Hippocampal formation (tissue), 2 donors: ENCODE measurements at places on chromosomes 6 and 20.

DNA sequence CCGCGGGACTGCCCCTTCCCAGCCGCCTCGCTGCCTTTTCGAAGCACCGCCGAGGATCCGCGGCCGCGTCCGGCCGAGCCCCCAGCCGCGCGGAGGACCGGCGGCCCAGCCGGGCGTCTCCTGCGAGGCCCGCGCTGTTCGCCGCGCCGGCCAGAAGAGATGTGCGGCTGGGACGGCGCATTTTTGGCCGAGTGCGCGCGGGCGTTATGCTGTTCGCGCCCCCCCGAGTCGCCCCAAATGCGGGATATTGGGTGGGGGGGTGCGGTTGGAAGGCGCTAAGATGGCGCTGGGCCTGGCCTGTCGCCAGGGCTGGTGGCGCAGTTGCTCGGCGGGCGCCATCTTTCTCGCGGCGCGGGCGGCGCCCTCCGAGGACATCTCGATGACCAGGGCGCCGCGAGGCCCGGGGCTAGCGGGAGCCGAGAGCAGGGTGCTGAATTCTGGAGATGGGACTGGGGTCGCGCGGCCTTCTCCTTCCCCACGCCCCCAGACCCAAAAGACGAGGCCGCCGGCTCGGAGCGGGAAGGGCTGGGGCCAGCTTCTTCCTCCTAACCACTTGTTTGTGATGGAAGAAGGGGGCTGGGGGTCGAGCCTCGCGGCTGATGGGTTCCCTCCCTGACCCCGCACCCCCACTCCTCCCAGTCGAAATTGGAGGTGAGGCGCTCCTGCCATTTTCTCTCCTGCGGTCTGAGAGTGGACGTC lies 1.5 kb downstream of the BICRAL start:
- DNase-seq, result peak; percentile 37

DNA sequence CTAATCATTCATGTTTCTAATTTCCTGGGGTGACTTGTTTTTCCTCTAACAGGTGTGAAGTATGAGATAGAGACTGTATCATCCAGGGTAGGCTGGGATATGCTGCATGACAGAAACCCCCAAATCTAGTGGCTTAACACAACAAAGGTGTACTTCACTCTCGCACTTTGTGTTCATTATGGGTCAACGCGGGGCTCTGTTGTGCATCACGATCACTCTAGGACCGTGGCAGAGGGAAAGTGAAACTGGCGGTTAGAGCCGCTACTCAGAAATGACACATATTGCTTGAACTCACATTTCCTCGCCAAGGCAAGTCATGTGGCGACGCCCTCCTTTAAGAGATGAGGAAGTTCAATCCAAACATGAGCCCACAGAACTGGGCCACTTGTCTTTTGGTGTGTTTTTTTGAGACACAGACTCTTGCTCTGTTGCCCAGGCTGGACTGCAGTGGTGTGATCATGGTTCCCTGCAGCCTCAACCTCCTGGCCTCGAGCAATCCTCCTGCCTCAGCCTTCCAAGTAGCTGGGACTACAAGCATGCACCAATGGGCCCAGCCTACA lies 41.3 kb downstream of the PCNA start:
- peak; percentile 56 for DNase-seq

GRCh38 chr6:24566020-24566767 lies 71.4 kb downstream of the ALDH5A1 start:
- no peak for DNase-seq

GRCh38 chr6:151390851-151391470 lies 398 bp downstream of the ZBTB2 start:
- no peak for DNase-seq

GRCh38 chr20:31803552-31804291 lies 15.4 kb upstream of the MYLK2 start:
- DNase-seq, result no peak

DNA sequence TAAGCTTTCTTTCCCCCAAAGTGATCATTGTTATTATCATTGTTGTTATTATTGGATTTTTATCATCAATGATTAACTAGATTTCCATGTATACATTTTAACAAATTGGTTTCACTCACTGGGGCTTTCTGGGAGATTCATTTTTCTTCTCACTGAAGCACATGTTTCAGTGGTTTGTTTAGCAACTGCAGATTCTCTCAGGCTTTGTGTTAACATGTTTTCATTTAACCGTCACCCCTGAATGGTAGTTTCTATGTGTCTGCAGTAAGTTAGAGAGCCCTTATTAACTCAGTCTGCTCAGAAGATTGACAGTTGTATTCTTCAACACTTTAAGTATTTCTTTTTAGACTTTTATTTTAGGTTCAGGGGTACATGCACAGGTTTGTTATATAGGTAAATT lies 12.4 kb downstream of the ZKSCAN4 start:
- DNase-seq, result no peak

DNA sequence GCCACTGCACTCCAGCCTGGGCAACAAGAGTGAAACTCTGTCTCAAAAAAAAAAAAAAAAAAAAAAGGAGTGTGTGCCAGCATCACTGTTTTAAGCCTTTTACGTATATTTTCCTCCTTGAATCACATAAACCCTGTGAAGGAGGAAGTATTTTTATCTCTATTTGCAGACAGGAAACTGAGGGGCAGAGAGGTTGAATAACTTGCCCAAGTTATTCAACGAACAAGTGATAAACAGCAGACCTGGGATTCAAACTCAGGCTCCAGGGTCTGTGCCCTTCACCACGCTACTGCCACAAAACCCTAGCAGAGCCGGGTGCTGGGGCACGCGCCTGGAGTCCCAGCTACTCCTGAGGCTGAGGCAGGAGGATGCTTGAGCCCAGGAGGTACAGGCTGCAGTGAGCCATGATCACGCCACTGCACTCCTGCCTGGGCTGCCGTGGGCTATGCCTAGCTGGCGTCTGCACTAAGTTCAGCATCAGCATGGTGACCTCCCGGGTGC lies 9.4 kb upstream of the AVP start:
- DNase-seq, result no peak

- DNase-seq, result no peak
Measured at GRCh38 chr20:57167971-57168701, 98.3 kb downstream of the BMP7 start.
